ENCODE measurements at places on chromosomes 6 and 20. TPM values are rescaled to one million over a fixed set of nuclear protein-coding genes. Genes with fewer than 3 reads are reported as not detected.

The TDRD6 gene
- total RNA-seq = not detected

DNA sequence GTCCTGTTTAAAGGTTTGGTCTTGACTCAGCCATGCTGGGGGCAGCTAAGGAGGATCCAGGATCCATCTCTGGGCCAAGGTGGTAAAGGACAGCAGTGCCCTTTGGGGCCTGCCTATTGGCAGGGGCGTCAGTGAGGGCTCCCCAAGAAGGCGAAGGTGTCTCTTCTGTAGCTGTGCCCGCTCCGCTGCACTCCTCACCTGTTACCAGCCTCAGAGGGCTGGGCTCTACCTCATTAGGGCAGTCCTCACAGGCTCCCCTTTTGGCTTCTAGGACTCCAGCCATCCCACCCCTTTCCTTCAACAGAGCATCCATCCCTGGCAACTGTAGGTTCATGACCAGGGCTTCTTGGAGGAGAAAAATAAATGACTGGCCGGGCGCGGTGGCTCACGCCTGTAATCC, 10.3 kb downstream of the FRS3 start:
- no peak for ATAC-seq

DNA sequence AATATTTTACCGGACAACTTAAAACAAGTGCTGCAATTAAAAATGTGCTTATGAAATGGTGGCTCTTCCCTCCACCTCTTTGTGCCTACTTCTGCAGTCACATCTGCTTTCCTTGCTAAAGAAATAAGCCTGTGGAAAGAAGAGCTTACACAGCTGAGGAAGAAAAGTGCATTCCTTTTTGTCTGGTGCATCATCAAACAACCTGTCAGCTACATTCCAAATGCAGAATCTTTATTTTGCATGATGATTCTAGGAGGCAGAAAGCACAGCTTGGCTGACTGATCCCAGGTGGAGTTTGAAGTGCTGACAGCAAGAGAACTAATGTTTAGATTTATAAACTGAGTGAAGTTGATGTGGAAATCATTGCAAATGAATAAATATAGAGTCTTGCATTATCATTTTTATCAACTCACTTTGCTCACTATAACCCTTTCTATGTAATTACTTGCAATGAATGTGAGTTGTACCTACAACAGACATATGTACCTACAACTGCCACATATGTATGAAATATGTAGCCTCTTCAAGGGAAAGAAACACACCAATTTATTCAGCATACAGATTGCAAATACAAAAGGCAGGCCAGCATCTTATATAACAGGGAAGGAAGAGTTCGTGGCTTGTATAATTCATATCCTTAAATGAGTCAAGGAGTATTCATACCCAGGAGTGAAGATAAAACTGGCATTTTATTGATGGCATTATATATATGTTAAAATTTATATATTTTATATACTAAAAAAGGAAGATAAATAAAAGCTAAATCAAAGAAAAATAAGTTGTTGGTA, 223.4 kb upstream of the MCHR2 start:
- ATAC-seq = no peak

- ATAC-seq = no peak
These were observed 327.6 kb downstream of the PRL start for GRCh38 chr6:21969192-21969591.

DNA sequence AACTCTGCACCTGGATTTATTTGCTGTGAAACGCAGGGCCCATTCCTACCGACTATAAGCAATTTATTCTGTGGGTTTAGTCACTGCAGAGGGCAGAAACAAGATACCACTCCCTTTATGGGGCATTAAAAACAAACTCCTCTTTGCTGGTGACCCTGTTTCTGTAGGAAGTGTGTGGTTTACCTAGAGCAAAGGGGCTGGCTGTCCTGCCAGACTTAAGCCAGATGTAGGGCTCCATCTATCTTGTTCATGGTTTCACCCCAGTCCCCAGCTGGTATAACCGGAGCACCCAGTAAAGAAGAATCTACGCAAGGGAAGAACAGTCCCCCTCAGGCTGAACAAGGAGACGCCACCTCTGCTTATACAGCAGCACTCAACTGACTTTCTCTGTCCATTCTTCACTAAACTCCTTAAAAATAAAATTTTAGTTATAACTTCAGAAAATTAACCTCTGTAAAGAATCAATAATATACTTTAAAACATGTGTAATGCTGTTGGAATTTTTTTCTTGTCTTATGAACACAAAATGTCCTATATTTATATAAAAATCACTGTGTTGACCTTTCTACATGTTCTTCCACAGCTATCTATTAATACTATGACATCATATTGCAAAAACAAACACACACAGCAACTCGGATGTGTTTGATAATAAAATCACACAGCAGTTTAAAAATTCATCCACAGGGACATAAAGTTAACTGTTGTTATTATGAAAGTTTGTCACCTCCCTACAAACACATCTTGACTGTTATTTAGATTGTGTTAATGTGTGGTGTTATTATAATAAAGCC, 126.1 kb upstream of the RPS6KA2 start:
- ATAC-seq = no peak

- peak; percentile 62 for ATAC-seq
These were observed 40.0 kb upstream of the TAF8 start for GRCh38 chr6:42010185-42010891.
